ENCODE measurements at places on chromosomes 12 and 14.
A peak's percentile ranks its signal among the peaks of the same experiment; 100 is the strongest.

DNA sequence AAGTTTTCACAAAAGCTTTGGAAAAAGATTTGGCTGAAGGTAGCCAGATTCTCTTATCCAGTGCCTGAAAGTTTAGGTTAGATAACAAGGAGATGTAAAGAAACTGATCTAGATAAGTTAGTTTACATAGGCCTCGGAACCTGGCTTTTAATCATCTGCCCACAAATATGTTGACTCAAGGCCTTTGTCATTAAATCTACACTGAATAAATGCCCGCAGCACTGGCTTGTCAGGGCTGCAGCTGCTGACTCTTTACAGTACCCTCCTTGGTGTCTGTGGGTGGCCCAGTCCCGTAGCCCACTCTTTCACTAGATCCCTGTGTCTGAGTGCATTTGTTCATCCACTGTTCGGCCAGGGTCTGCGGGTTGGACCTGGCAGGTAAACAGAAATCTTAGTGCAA, 58.0 kb downstream of the TMEM116 start:
- DNase-seq: no peak

- peak; percentile 58 for DNase-seq
Measured at GRCh38 chr14:101125719-101126651, 222.5 kb upstream of the RTL1 start.

GRCh38 chr12:43444940-43445564, 107.0 kb downstream of the ADAMTS20 start:
- peak; percentile 68 for DNase-seq

- DNase-seq: no peak
Measured at GRCh38 chr12:2083561-2083960, 30.8 kb downstream of the CACNA1C start.

GRCh38 chr14:94136575-94137331, 7.3 kb upstream of the IFI27L2 start:
- DNase-seq: peak; percentile 95

- peak; percentile 48 for DNase-seq
Measured at GRCh38 chr12:120079411-120080400, 36.8 kb downstream of the RAB35 start.

DNA sequence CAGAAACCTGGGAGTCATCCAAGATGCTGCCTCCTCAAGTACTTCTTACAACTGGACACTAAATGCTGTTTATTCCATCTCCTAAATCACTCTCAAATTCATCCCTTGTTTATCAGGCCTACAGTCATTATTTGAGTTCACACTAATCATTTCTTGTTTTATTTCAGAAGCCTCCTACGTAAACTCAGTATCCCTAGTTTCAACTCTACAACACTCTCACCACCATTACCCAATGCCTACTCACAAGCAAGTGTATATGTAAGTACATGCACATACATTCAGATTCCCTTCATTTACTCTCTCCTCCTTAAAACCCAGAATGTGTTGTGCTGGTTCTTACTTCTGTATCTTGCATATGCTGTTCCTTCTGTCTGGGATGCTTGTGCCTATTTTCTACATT, 43.0 kb downstream of the DDHD1 start:
- no peak for DNase-seq

GRCh38 chr12:13957576-13957975, 23.8 kb downstream of the GRIN2B start:
- no peak for DNase-seq

- DNase-seq: no peak
Measured at GRCh38 chr12:75315518-75315917, 14.6 kb downstream of the CAPS2 start.

DNA sequence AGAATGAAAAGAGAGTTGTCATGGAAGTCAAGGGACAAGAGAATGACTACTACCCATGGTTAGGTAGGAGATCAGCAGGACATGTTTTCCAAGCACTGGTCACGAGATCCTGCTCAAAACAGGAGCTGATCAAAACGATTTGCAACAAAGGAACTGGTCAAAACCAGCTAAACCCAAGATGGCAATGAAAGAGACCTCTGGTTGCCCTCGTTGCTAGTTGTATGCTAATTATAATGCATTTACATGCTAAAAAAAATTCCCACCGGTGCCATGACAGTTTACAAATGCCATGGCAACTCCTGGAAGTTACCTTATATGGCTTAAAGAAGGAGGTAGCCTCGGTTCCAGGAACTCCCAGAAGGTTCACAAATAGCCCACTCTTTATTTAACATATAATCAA, 95.0 kb upstream of the OTX2 start:
- DNase-seq: no peak

GRCh38 chr12:56987011-56987410, 19.3 kb downstream of the ZBTB39 start:
- no peak for DNase-seq

- no peak for DNase-seq
Measured at GRCh38 chr14:101962503-101962874, 1.9 kb upstream of the DYNC1H1 start.

DNA sequence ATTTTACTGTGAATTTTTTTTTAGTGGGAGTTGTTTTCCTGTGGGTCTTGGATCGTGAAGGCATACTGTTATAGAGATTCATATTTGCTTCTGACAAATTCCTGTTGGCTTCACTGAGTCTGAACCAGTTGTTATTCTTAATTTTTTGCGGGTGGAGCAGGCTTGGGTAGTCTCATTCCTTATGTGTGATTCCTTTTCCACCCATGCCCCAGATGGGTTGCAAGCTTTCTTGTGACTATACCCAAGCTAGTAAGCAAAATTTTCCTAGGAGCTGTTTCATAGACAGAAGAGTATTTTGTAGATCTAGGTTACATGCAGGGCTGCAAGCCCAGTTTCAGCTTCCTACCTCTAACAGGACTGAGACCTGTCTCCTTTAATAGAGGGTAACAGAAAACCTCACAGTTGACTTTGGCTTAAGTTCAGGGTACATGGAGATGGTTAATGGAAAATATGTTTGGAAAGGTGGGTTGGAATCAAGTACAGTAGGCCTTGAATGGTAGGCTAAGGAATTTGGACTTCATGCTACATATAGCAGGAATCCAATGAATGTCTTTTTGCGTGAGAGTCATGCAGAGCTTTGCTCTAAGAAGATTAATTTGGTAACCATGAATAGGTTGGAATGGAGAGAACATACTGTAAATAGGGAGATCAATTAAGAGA, 29.0 kb downstream of the TRMT5 start:
- DNase-seq: no peak

DNA sequence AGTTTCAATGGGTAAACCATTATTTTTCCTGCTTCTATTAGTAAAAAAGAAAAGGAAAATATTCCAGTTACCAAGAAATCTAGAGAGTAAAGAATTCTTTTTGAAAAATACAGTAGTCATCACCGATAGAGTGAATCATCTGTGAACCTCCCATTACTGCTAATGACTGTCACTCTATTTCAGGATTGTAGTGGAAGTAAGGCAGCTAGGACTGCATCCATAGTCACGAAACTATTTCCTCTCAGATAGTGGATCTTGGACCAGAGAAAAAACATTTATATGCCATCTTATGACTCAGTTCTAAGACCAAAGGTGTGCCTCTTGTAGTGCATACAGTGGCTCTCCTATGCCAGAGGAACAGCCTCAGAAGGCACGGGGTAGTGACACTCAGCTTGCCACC, 173.9 kb upstream of the PLEKHA5 start:
- DNase-seq: no peak

DNA sequence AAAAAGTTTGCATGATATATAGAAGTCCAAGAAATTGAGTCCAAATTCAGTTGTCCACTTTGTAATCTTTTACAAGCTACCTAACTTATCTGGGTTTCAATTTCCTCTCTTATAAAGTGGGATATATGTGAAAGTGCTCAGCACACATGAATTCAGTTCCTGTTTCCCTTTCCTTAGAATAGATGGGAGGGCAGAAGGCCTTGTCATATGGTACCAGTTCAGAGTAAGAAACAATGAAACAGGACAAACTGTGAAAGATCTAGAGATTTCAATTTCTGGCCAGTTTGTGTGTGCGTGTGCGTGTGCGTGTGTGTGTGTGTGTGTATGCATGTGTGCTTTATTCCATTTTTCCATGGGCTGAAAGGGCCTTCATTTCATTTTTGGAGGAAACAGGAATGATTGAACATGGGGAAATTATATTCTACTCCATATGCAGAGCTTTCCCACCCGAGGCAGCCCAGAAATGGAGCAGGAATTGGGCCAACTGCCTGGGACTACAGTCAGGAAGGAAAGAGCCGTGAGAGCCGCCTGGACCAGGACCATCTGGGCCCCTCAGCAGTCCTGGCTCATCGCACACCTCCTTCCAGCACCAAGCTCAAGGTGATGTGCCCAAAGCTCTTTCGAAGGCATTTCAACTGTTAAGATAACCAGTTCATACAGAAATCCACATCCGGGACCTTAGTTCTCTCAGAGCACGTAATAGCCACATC, 183.2 kb downstream of the EPS8 start:
- DNase-seq: no peak

- no peak for DNase-seq
Measured at GRCh38 chr12:4283512-4284255, 10.1 kb downstream of the CCND2 start.

DNA sequence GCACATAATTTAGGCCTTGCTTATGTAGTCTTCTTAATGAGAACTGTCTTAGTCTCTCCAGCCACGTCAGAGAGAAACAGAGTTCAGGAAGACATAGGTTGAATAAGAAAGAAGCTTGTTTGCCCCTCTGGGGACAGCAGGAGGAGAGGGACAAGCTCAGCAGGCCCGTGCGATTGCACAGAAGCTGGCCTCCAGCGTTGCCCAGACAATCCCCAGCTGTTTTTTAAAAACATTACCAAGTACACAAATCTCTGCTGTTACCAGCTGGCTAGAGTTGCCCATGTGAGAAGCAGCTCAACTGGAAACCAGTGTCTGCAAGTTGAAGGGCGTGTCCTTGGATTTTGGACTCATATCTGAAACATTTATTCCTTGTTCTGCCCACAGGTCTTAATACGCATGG, 232.6 kb downstream of the EFCAB11 start:
- DNase-seq: no peak

DNA sequence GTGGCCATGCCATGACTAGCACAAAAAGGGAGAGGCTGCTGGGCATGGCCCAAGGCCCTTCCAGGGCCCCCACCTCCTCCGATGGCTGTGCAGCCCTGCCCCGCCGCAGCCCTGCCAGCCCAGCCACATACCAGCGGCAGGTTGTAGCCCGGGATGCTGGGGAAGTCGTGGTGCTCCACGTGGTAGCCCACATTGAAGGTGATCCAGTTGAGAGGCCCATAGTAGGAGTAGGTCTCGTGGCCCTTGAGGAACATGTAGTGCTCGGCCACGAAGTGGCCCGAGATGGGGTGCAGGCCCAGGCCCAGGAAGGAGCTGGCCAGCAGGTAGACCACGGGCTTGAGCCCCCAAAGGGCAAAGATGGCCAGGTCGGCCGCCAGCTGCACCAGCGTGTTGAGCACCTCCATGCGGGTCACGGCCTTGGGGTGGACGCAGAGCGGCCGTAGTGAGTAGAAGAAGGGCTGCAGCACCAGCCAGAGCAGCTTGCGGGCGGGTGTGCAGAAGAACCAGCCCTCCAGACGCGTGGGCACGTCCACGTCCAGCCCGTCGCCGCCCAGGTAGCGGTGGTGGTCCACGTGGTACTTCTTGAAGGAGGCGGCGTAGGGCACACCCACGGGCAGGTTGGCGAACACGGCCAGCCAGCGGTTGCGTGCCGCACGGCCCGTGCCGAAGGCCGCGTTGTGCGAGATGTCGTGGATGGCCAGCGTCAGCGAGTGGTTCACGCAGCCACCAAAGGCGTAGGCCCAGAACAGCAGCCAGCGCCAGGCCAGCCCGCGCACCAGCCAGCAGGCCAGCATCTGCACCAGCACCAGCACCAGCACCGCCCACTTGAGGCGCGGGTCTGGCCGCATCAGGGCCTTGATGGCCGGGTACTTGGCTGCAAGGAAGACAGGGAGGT, 10.4 kb downstream of the DEGS2 start:
- no peak for DNase-seq
